ENCODE measurements at places on chromosomes 2 and 18.

DNA sequence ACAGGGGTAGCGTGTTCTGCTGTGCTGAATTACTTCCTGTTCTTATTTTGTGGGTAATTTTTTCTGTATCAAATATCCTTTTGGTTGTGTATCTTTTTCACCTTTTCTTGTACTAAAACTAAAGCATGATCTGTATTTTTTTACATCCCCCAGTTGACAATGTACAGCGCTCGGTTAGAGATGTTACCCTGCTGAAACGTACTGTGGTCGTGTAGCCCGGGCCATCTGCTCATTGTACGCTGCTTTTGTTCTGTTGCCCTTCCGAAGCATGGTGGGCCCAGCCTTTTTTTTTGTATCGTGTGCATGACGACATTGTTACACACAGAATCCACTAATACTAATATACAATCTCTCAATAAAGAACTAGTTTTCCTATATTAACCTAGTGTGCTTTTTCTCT, 233.1 kb downstream of the HAUS1 start:
- no peak for DNase-seq

GRCh38 chr2:75476761-75477160, 84.0 kb downstream of the EVA1A start:
- DNase-seq: no peak

DNA sequence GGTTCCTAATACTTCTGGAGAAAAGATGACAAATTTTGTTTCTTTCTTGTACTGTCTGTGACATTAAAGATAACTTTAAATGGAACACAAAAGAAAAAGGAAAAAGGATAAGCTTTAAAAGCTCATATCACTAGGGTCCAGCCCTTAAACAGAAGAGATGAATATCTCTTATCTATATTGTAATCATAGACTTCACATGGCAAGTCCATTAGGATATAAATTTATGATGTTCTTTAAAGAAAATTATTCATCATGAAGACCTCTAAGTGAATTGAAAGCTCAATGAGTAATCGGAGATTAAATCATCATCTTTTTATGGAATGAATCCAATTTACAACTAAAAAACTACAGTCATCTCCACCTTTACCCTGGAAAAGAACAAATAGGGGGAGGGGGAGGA, 111.6 kb upstream of the SATB2 start:
- no peak for DNase-seq

- no peak for DNase-seq
These were observed 117.2 kb downstream of the CERS6 start for GRCh38 chr2:168573128-168573903.

DNA sequence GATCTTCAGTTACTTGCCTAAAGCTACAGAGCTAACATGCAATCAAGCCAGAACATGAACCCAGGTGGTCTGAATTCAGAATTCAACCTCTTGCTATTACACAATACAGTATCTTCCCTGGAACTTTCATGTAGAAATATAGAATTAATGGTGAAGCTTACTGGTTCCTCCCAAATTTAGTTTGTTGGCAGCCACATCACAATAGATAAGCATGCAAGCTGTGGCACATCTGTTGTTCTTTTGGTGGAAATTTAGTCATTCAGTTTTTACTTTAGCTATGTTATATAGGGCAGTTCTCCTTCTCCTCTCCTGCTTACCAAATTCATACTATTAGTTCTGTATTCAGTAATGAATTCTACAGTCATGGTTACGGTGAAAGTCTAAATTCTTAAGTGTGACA, 101.0 kb upstream of the RNF152 start:
- DNase-seq: no peak
